ENCODE measurements at places on chromosomes 2 and 18.

DNA sequence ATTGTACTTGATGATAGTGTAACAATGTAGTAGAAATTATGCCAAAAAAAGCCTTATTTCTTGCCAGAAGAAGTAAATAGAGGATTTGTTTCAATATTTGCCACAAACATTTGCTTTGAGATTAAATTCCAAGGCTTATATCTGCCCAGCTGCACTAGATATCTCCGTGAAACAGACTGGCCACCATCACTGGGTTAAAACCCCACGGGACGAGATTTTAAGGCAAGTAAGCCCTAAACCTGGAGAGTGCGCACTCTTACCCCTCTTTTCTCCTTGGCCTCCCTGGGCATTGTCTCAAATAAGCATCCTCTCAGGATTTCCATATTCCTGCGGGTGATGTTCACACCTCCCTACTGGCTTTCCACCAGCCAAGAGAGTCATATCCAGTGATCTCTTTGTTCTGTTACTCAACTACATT, 334.4 kb downstream of the AGPS start:
- DNase-seq = no peak

GRCh38 chr18:55264108-55264507, 304.8 kb upstream of the CCDC68 start:
- DNase-seq = no peak

DNA sequence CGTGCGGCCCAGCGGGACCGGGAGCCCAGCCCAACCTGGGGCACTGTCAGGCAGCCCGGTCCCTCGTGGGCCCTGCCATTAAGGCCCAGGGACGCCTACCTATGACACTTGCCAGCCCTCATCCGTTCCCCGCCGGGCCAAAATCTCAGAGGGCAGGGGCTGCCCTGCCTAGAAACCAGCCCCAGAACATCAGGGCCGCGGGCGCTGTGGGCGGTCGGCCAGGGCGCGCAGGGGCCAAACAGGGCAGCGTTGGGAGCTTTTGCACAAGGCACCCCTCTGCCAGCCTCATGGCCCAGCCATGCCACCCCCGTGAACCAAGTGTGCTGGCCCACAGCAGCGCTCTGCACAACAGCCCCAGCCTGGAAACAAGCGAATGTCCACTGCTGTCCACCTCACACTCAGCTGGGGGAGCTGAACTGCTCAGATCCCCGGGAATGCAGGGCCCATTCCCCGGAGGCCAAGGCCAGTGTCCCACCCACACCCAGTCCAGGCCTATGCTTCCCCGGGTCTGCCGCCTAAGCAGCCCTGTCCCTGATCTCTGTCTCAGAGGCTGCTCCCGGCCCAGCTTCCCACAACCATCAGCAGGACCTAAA, 3.5 kb upstream of the NEURL3 start:
- DNase-seq = no peak

- peak; percentile 36 for DNase-seq
Observed at GRCh38 chr2:109429567-109430328, 184.0 kb downstream of the SEPTIN10 start.

- no peak for DNase-seq
Observed at GRCh38 chr2:102442967-102443828, 20.2 kb downstream of the IL18RAP start.

DNA sequence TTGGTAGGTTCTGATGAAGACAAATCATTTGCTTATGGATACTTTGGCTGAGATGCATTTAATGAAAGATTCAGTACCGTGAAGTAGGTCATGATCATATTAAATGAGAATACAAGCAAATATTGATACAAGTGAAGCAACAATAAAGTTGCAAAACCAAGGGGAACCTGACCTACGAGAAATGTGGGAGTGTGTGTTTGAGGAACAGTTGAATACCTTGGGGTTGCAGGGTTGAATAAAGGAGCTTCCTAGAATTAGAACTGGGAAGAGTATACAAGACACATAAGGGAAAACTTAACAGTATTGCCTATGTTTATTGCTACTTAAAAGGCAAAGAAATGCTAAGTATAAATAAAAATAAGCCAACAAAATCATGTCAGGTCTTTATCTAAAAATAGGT, 702.9 kb downstream of the ERBB4 start:
- DNase-seq = no peak

GRCh38 chr18:427005-427404, 73.5 kb downstream of the COLEC12 start:
- DNase-seq = no peak

DNA sequence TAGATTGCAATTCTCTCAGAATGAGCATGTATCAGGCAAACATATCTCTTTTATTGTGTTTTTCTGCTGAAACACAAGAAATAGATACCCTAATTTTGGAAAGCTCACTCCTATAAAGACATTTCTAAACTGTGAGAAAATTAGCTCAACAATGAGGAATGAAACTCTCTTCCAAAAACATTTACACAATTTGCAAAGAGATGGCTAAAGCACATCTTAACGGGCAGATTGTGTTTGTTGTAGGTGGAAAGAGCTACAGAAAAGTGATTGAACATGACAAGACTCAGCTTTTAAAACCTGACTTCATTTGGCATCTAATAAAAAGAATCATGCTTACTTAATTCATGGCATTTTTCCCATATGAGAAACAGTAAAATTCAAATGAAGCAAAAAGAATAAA, 175.0 kb upstream of the SLC39A10 start:
- no peak for DNase-seq

DNA sequence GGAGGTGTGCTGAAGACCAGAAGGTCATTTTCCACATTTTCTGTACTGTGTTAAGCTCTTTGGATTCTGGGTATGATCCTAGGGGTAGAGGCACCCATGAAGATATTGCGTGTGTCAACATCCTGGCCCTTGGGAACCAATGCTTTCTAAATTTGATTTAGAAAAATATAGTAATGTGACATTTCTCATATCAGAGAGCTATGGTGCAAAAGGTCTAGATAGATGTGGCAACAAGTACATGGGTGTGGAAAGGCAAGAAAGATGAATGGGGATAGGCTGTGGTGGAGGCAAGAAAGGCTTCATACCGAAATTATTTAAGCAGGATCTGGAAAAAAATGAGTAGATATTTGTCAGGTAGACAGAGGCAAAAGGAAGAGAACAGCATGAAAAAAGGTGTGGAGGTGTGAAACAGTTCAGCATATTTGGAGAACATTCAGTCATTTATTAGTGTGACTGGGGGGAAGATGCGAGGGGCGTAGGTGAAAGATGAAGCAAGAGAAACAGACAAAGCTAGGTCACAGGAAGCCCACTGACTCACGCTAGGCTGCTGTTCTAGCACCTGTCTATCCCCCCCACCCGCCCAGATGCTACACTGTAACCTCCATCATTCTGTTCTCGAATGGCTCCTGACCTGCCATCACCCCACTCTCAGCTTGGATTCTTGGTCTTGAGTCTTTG, 11.7 kb downstream of the DOK1 start:
- no peak for DNase-seq

DNA sequence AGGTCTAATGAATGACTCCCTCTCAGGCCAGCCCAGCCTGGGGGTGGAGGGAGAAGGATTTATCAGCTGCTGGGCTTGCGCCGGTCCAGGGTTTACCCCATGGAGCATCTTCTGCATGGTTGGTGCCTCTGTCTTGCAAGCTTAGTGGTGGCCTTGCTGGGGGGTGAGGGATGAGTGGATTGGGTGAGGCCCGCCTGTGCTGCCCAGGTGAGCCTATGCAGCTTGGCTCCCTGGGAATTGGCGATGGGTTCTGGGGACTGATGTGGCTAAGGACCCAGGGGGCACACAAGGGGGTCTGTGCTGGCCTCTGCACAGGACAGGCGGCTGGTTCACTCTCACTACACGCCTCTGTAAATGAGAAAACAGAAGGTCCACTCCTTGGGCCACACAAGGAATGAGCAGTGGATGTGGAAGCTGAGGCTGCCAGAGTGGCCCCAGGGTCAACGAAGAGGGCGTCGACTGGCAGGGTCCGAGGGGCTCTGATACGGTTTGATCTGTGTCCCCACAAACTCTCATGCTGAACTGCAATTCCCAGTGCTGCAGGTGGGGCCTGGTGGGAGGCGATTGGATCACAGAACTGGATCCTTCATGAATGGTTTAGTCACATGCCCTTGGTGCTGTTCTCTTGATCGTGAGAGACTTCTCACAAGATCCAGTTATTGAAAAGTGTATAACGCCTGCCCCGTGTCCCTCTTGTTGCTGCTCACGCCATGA, 151.6 kb upstream of the HDAC4 start:
- no peak for DNase-seq

- DNase-seq = no peak
Observed at GRCh38 chr2:46557788-46558187, 78.4 kb downstream of the TMEM247 start.

DNA sequence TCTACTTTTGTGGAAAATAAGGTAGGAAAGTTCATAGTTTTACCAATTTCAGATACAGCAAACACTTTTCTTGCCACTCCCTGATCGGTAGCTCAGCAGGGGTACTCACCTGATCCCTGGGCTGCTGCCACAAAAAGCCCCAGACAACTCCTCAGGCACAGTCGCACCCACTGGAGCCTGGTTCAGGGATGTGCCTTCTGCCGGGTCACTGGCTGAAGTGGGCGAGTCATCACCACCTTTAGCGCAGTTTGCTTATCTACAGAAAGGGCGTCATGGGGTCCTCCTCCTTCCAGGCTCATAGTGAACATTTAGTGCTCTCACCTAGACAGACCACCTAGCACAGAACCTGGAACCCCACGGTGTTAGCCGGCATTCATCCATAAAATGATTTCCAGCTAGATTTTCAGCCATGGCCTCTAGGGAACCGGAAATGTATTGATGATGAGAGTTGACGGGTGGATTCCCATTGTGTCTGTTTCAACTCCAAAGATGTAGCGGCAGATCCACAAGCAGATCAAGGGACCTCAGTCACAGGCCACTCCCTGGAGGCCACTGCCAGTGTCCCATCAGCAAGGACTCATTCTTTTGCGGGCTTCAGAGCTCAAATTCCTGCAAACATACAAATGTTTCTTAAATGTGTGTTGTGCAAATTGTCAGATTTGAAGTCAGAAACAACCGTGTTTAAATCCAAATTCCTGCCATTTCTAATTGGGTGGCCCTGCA, 408.4 kb upstream of the SALL3 start:
- DNase-seq = no peak

- DNase-seq = no peak
Observed at GRCh38 chr2:39370101-39370500, 67.0 kb downstream of the MAP4K3 start.

GRCh38 chr18:3452750-3453539, 3.0 kb downstream of the TGIF1 start:
- no peak for DNase-seq

DNA sequence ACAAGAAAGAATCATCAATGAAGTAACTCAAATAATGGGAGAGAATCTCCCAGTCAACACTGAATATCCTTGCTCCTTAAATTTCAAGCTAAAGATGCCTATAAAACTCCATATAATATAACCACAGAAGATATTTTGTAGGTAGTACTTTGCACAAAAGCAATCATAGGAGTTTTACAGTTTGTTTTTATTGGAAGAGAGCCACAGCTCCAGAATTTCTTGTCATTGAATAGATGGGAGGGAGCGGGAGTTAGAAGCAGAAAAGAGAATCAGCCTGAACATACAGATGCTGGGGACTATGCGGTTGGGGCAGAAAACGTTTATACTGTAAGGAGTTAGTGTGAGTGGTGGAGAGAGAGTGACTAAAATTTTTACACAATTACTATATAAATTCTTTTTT, 18.3 kb upstream of the SMAD4 start:
- DNase-seq = no peak

All from lower lobe of right lung (tissue), 2 donors.